ENCODE measurements at places on chromosomes 7 and 10.

- DNase-seq, result no peak
Observed at GRCh38 chr10:5937016-5937415, 40.3 kb downstream of the IL15RA start.

DNA sequence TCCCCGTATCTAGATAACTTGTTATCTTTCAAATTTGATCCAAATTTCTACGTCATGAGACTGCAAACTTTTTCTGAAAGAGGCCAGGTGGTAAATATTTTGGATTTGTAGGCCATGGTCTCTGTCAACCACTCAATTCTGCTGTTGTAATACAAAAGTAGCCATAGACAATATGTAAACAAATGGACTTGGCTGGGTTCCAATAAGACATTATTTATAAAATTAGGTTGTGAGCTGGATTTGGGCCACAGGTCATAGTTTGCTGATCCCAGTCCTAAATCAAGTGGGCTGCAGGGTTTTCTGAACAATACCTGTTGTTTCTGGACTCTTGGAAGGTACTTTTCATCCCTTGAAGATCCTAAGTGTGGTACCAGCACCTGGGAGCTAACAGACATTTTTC lies 1178.0 kb downstream of the SORCS1 start:
- DNase-seq, result no peak

GRCh38 chr10:53748319-53748718 lies 975.7 kb upstream of the MBL2 start:
- DNase-seq, result no peak

DNA sequence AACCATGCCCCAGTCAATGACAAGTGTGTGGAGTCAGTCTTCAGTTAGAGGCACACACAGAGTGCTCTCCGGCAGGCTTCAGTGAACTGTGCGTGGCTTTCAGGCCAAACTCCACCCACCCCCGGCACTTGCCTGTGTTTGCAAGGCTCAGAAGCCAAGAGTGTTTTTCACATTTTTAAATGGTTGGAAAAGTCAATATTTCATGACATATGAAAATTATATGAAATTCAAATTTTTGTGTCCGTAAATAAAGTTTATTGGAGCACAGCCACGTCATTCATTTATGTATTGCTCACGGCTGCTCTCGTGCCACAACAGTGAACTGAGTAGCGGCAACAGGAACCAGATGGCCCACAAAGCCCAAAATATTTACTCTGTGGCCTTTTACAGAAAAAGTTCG lies 104.7 kb downstream of the SFMBT2 start:
- DNase-seq, result no peak

DNA sequence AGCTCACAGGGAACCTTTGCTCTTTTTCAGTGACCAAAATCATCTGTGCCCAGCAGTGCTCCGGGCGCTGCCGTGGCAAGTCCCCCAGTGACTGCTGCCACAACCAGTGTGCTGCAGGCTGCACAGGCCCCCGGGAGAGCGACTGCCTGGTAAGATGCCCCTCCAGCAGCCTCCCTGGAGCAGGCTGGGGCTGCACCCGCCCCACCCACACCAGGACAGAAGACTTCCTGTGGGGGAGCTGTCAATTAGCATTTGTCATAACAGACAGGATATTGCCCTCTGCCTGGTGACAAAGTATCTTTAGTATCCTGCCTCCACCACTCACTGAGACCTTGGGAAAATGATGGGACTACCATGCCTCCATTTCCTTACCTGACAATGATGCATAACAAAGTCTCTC lies 133.7 kb downstream of the EGFR start:
- no peak for DNase-seq

- DNase-seq, result peak; percentile 74
Observed at GRCh38 chr7:94382132-94382531, 12.6 kb upstream of the COL1A2 start.

- DNase-seq, result peak; percentile 56
Observed at GRCh38 chr7:111486472-111487142, 75.7 kb downstream of the IMMP2L start.

DNA sequence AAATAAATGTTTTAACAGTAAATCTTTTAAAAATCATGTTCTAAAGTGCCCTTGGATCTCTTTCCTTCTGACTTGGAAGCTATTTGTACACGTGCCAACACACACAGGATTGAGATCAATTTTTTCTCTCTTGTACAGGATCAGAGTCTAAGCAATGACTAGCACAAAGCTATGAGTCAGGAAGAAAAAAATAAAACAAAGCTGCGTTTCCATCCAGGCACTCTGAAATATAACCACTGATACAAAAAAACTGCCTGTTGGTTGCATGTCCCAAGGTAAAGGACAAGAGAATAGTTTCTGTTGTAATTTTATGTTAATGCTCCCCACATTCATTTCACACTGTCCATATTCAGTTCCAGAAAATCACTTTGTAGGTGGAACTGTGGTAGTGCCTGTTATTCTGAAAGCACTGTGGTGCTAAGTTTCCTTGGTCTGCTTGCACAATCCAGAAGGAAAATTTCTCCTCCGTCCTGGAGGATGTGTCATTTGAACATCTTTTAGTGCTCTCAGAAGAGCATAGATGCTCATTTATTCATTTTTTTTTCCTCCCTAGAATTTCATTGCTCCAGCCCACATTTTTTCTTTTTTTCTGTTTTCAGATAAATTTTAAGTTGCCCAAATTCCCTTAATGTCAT lies 113.4 kb downstream of the PLXDC2 start:
- DNase-seq, result peak; percentile 53

- DNase-seq, result no peak
Observed at GRCh38 chr7:44333911-44334733, 8.7 kb upstream of the CAMK2B start.

DNA sequence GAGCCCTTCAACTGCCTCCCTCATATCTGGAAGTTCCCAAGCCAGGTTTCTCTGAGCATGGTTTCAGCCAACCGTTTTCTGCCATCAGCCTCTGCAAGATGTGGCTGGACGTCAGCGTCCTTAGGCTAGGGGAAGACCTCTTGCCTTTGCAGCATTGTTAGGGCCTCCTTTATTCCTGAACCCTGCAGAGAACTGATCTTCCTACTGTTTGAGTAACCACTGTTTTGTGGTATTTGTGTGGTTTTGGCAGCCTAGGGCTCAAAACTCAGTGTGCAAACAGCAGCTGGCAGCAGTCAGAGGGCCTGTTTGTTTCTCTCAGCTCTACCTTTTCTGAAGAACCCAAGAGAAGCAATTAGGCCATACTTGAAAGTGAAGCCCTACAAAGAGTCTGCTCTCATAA lies 83.4 kb upstream of the SEMA3E start:
- no peak for DNase-seq

DNA sequence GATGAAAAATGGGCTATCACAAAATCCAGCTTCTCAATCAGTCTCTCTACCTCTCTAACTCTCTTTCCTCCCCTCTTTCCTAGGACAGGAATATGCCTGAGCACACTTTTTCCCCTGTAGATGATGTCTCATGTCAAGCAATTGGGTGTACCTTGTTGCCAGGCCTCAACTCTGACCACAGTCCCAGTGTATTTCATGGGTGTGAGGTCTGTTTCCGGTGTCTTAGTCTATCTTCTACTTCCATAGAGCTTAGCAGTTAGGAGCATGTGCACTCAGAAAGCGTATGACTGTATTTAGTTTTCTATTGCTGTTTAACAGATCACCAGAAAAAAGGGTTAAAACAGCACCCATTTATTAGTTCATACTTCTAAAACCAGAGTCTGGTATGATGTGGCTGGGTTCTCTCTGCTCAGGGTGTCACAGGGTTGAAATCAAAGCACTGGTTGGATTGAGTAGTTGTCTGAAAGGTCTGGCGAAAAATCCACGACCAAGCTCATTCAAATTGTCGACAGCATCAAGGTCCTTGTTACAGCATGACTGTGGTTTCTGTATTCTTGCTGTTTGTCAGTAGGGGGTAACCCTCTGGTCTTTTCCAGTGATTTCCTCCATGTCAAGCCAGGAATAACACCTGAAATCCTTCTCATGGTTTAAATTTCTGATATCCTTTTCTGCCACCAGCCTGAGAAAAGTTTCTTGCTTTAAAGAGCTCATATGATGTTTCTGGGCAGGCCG lies 130.0 kb downstream of the THSD7A start:
- DNase-seq, result no peak

DNA sequence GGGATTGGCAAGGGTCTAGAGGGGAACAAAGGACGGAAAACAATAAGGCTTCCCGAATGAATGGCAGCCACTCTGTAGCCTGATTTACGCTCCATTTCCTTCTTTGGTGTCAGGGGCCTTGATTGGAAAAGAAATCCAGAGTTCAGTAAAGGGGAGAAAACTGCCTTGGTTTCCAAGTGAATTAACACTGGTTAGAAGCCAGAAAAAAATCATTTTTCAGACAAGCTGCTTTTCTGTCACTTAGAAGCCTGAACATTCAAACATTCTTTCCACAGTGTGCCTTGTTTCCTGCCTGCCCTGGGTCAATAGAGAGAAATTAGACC lies 283 bp upstream of the TRDMT1 start:
- no peak for DNase-seq

DNA sequence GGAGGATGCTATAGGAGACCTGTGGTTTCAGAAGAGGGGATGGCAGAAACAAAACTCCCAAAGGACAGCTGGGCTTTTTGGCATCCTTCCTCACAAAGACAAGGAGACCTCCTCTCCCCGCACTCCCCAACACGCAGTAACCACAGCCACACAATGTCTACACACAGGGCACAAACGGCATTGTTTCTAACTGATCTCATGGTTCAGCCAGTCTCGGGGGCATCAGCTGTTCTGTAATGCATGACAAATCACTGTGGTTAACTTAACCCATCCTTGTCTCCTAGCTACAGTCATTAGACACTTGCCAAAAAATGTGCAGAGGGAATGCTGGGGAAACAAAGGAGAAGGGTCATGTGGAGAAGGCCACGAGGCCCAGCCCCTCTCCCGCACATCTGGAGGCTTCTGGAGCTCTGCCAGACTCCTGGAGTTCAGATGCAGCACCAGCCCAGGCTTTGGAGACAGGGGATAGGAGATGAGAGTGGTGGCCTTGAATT lies 7.6 kb upstream of the ADAMTS14 start:
- DNase-seq, result peak; percentile 99

DNA sequence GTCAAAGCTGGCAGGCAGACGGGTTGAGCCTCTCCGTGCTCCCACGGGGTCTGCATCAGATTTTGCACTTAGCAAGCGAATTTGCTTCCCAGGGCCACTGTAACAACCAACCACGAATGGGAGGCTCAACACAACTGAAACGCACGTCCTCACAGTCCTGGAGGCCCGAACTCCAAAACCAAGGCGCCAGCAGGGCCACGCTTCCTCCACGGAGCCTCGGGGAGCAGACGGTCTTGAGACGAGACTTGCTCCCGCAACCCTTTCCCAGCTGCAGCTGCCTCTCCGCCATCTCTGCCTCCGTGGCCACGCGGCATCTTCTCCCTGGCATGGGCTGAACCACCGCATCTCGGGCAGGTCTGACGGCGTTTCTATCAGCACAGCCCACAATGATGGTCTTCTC lies 30.2 kb upstream of the INSIG1 start:
- DNase-seq, result no peak

- no peak for DNase-seq
Observed at GRCh38 chr10:102627291-102627735, 17.0 kb upstream of the TRIM8 start.

DNA sequence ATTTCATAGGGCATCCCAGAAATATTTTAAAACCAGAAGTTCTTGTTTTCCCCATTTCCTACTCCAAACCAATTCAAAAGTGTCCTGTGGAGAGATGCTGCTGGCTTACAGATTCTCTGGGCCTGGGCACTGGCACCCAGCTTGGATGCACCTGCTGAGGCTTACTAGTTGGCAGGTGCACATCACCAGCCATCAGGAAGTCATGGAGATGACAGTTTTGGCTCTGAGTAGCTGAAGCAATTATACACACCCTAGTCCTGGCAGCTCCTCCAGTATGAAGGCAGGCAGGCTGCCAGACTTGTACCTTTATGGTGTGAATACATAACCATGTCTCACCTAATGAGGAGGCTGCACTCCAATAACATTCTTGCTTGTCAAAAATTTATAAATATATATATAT lies 276.6 kb upstream of the GHITM start:
- no peak for DNase-seq

DNA sequence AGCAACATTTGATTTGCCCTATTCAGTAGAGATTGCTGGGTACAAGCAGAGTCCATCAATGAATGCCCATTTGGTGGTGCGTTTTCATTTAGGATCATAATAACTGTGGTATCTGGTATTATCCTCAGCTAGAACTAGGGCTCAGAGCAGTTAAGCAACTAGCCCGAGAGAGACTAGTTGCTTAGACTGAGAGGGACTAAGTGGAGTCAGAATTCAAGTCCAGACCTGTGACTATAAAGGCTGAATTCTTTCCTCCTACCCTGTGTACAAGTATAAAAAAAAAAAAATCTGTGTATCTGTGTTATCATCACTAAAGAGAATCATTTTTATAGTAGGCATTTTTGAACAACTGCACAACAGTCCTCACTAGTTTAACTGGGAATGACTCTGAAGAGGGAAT lies 45.3 kb upstream of the DKK1 start:
- DNase-seq, result no peak

GRCh38 chr10:57015187-57015586 lies 654.1 kb upstream of the ZWINT start:
- DNase-seq, result no peak

- peak; percentile 8 for DNase-seq
Observed at GRCh38 chr10:104824380-104825006, 183.4 kb downstream of the SORCS3 start.

GRCh38 chr7:5255832-5256231 lies 26.9 kb upstream of the SLC29A4 start:
- DNase-seq, result no peak

- no peak for DNase-seq
Observed at GRCh38 chr10:90784771-90785170, 73.1 kb downstream of the HTR7 start.

DNA sequence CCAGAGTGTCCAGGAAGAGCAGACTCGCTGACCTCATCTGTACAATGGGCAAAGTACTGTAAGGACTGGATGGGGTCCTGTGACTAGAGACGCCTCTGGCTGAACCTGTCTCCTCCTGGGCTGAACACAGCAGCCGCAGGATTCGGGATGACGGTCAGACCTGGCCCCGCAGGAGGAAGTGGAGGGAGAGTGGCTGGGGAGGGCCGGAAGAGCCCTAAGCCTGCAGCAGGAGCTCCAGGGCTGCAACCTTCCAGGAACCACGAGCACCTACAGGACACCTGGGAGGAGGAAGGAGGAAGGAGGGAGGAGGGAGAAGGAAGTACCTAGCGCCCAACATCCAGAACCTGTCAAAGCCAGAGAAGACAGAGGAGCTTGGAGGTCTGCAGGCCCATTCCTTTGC lies 30.3 kb downstream of the TNRC18 start:
- DNase-seq, result no peak
